ENCODE measurements at places on chromosomes 13 and 19. TPM values are rescaled to one million over a fixed set of nuclear protein-coding genes. Genes with fewer than 3 reads are reported as not detected.
A peak's percentile ranks its signal among the peaks of the same experiment; 100 is the strongest.

DNA sequence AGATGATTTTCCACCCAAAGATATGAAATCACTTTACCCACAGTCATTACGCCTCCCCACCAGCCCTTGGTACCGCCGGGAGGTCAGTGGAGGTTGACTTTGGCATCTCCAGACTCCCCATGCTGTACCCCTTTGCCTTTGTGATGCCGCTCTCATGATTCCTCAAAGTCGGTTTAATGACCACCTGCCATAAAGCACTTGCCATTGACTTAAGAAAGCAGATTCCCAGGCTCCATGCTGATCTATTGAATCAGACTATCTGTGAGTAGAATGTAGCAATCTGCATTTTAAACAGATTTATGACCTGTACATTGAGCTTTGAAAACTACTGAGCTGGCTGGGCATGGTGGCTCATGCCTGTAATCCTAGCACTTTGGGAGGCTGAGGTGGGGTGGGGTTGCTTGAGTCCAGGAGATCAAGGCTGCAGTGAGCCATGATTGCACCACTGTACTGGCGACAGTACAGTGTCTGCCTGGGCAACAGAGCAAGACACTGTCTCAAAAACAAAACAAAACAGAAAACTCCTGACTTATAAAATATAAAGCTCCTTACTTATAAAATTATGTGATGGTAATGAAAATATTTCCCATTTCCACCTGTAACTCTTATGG lies 235.2 kb downstream of the KLF5 start:
- DNase-seq = no peak

DNA sequence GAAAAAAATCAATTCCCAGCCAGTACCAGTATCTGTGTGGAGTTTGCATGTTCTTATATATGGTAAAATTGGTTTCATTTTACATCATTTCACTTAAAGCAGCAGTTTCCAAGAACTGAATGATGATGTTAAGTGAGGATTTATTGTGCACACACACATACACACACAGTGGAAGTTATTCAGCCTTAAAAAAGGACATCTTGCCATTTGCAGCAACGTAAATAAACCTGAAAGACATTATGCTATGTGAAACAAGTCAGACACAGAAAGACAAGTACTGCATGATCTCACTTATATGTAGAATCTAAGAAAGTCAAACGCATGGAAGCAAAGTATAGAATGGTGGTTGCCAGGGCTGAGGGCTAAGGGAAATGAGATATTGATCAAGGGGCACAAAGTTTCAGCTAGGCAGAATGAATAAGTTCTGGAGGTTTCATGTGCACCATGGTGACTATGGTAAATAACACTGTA lies 5.3 kb downstream of the SIGLECL1 start:
- peak; percentile 3 for DNase-seq

GRCh38 chr13:51797664-51798488 lies 6.1 kb downstream of the DHRS12 start:
- peak; percentile 91 for DNase-seq

DNA sequence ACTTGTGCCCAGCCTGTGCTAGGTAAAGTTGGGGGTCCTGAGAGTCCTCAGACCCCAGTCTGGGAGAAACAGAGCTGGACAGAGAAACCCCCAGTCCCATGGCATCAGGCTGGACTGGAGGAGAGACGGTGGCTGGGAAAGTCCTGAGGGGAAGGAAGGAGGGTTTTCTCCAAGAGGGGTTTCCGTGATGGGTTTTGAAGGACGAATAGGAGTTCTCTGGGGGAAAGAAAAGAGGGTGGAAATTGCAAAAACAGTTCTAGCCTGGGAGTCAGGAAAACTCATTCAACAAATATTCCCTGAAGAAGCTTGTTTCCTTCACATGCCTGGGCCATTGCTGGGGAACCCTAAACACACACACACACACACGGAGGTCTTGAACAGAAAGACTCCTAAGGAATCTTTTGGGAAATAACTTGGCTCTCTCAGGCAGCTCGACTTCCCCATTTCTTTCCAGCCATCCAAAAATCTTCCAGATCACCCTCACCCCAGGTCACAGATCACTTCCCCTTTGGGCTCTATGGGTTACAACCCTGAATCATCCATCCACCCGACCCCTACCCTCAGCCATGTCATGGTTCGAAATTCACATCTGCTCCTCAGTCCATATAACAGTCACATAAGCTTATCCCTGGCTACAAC lies 47.5 kb downstream of the COLGALT1 start:
- DNase-seq = no peak

DNA sequence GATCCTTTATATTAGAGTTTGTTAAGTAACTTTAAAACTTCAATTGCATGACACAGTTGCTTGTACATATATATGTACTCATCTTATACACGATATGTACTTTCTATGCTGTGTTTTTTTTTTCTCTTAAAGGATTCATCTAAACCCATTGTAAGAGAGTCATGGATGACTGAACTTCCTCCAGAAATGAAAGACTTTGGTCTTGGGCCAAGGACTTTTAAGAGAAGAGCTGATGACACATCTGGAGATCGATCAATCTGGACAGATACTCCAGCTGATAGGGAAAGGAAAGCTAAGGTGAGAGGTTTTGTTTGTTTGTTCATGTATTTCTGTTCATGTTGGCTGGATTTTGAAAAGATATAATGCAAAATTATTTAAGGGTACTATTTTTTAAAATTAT lies 26.0 kb downstream of the GPALPP1 start:
- no peak for DNase-seq

- peak; percentile 71 for DNase-seq
Observed at GRCh38 chr19:43784241-43784980, 3.6 kb upstream of the KCNN4 start.

GRCh38 chr13:44206434-44206833 lies 167.2 kb upstream of the SERP2 start:
- DNase-seq = no peak

DNA sequence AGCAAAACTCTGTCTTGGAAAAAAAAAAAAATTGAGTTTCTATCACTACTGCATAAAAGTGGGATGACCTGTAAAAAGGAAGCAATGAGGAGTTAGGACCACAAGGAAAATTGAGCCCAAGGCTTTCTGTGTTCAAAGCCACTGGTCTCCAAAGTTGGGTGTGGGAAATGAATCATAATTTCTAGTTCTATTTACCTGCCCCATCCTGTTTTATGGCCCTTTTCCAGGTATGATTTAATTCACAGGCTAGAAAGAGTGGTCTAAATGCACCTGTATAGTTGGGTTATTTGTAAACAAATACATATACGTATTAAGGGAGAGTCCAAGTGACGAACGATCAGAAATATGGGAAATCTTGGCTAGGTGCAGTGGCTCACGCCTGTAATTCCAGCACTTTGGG lies 5.9 kb upstream of the DCAF15 start:
- no peak for DNase-seq

GRCh38 chr19:2429917-2430535 lies 2.6 kb upstream of the TIMM13 start:
- no peak for DNase-seq

DNA sequence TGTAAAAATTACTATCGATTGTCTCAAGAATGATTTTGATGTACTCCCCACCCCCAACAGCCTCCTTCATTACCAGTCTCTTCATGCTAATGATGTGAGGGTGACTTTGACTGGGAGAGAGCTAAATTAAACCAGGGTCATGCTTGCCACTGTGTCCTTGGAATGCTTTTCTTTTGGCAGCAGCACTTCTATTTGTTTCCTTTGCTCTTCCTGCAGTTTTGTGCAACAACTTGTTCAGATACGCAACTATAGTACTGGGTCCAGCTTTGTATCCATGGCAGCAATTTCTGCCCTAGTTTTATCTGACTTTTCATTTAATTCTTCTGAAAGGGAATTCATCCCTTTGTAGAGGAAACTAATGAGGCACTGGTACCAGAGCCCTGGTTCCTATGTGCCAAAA lies 2792.1 kb downstream of the PCDH9 start:
- no peak for DNase-seq

GRCh38 chr19:18507021-18507726 lies 14.7 kb downstream of the ELL start:
- DNase-seq = no peak

DNA sequence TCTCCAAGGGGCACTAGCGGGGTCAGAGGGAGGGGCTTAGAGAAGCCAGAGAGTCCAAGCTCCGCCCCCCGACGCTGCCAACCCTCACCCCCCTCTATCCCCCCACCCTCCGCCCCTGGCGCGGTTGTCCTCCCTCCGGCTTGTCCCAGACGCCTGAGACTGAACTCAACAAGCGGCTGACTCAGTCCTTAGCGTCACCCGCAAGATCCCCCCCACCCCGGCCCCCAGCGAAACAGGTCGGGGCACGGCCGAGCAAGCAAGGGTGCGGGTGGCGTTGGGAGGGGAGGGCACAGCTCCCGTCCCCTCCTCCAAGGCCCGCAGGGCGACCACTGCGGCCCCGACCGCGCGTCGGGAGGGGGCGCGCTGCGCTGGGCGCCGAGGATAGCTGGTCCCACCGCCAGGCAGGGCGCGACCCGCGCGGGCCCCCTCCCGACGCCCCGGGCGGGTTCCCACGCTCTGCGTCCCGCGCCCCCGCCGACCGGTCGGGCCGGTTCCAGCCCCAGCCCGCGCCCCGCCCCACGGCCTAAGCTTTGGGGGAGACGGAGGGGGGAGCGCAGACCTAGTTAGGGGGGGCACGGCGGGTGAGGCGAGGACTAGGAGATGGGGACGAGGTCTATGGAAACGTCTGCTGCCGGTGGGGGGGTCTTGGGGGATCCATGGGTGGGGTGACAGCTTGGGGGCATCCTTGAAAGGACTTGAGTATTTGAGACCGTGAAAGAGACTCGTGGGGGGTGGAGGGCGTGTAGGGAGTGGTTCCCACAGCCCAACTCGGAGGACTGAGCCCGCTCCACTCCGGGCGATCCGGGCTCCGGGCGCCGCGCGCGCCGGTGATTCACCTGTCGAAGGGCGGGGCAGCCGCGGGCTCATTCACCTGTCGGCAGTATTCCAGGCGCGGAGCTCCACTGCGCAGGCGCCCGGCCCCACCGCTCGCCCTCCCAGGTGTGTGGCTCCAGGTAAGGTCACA lies 5.1 kb downstream of the NOTCH3 start:
- peak; percentile 98 for DNase-seq

DNA sequence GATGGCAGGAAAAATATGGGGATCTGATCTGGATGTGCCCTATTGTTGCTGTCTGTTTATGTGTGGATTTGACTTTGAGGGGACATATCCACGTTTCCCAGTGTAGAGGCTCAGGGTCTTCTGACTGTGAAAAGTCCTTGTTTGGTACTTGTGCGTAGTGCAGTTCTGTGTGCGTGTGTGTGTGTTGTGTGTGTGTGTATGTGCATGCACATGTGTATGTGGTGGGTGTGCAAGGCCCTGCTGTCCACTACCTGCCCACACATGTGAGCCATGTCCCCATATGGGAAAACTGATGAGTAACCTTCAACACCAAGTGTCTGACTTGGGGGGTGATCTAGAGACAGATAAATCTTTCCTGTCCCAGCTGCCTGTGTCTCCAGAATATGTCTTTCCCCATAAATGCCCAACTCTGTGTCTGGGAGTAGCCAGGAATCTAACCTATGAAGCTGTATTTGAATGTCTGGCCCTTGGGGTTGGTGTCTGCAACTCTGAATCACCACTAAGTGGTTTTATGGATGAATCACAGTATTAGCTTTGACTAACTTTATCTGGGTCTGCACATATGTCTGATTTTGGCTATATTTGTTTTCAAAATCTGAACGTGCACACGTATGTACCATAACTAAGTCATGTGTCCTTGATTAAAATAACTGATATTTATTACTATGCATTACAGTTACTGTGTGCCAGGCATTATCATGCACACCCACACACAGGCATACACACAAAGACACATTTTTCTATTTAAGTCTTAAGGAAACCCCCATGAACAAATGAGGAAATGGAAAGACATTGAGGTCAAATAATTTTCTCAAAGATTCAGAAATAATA lies 17.4 kb downstream of the KLK2 start:
- no peak for DNase-seq

DNA sequence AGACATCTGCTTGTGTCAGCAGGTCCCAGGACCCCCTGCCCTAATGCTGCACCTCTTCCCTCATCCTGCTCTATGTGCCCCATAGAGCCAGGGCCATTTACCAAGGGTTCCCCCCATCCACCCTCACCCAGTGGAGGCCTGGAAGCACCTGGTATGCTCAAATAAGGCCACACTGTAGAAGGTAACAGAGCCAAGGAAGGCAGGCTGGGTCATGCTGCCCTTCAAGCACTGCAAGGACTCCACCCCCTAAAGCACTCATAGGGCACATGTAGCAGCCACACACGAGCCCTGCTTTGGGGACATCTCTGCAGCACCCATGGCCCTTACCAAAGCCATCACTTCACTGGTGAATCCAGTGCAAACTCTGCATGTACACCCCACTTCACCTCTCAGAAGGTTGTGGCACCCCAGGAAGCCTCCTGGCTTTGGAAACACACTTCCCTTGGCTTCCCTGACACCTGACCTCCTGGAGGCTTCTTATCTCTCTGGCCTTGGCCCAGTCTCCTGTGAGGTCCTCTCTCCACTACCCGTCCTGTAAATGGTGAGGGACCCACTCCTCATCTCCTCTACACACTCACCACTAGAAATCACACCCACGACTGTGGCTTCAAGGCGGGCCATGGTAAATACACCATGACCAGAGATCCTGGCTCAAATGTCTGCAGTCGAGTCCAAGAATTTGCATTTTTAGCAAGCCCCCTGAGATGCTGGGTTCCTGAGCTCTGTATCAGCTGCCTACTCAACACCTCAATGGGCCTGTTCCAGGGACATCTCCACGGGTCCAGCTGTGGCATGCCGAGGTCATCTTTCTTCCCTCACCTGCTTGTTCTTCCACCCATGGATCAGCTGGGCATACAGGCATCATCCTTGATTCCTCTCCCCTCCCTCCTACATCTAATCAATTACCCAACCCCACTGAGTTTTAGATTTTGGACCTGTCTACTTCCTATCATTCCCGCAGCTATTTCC lies 80.9 kb upstream of the DOCK9 start:
- no peak for DNase-seq

DNA sequence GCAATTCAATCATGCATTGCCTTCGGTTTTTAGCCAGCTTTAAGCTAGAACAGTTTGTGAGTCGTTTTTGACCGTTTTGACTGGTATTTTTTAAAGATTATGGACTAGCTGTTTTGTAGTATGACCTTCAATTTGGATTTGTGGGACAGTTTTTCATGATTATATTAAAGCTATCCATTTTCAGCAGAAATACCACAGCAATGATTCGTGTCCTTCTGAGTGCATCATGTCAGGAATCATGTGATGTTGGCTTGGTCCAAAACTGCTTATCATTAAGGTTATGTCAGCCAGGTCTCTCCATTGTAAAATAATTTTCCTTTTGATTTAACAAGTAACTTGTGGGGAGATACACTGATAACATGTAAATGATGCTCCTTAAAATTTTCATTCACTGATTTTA lies 229.0 kb downstream of the POSTN start:
- DNase-seq = no peak

DNA sequence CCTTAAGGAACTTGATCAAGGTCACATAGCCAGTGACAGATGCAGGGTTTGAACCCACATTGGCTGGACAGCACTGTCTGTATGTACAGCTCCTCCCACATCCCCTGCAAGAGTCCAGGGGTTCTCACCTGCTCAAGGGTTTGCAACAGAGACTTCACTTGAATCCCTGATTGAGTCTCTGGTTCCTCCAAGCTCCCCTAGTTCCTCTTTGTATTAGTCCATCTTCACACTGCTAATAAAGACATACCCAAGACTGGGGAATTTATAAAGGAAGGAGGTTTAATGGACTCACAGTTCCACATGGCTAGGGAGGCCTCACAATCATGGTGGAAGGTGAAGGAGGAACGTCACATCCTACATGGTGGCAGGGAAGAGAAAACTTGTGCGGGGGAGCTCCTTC lies 72.8 kb upstream of the CLDN10 start:
- no peak for DNase-seq

MAMSTR gene
- 1.9 TPM for total RNA-seq

SWSAP1 gene
- 2.8 TPM for total RNA-seq

U2AF1L4 gene
- 11.6 TPM for total RNA-seq

SYMPK gene
- total RNA-seq = 104 TPM

FFAR2 gene
- not detected for total RNA-seq

HAUS5 gene
- 24.2 TPM for total RNA-seq
